HT1080 (cell line): ENCODE measurements at places on chromosomes 2 and 18.

DNA sequence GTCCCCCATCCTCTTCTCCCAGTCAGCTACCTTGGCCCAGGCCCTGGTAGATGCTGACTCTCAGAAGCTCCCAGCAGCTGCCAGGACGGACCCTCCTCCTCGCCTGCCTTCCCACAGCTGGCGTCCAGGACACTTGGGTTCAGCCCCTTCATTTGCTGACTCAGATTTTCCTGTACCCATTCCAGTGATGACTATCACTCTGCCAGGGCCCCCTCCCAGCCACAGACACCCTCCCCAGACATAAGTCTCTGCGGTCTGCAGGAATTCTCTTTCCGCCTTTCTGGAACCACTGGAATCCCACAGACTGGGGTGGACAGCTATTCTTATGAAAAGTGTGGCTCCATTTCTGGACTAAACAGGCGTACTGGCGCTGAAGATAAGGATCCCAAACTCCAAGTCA is 260.3 kb upstream of the EPAS1 start:
- DNase-seq, result peak; percentile 87

DNA sequence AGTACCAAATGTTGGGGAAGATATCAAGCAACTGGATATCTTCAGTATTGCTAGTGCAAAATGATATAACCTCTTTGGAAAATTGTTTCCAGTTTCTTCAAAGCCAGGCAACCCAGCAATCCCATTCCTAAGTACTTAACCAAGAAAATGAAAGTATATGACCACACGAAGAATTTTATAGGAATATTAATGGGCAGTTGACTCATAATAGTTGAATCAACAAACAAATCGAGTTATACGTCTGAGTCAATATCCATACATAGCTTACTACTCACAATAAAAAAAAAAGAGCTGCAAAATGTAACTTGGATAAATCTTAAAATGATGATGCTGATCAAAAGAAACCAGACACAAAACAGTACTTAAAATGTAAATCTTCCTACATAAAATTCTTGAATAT is 810.4 kb downstream of the METTL4 start:
- peak; percentile 27 for DNase-seq

DNA sequence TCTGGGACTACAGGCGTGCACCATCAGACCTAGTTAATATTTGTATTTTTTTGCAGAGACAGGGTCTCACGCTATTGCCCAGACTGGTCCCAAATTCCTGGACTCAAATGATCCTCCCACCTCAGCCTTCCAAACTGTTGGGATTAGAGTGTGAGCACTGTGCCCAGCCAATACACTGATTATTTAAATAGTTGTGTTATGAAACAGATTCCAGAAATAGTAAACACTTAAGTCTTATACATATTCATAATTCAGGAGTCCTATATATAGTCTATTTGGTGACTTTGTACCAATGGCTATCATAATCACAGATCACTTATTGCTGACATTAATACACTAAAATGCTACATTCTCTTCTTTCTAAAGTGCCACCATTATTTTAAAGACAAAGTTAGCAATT is 12.8 kb downstream of the NFU1 start:
- no peak for DNase-seq

GRCh38 chr2:176876493-176877103 is 336.0 kb upstream of the HNRNPA3 start:
- no peak for DNase-seq

DNA sequence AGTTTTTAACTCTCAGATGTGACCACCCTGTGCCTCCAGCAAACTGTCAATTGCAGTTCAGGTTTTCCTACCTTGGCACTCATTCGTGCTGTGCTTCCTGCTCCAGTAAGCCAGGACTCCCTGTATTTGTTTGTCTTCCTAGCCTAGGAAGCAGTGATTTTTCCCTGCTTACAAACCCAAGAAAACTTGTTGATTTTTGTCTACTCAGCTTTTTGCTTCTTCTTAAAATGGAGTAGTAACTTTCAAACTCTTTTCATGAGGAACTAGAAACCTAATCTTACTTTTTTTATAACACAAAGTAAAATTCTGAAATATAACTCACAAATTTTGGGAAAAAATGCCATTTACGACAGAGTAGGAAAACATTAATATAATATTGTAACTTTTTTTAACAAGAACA is 150.6 kb upstream of the TMEFF2 start:
- no peak for DNase-seq

- DNase-seq, result peak; percentile 63
Measured at GRCh38 chr2:145598434-145598833, 1078.5 kb upstream of the ZEB2 start.

- DNase-seq, result peak; percentile 46
Measured at GRCh38 chr2:192029089-192029488, 165.6 kb downstream of the TMEFF2 start.

- no peak for DNase-seq
Measured at GRCh38 chr2:190882411-190882766, 1.8 kb downstream of the GLS start.

GRCh38 chr2:114294741-114295140 is 147.7 kb upstream of the DPP10 start:
- no peak for DNase-seq

- no peak for DNase-seq
Measured at GRCh38 chr18:13565228-13565627, 161.1 kb downstream of the FAM210A start.

DNA sequence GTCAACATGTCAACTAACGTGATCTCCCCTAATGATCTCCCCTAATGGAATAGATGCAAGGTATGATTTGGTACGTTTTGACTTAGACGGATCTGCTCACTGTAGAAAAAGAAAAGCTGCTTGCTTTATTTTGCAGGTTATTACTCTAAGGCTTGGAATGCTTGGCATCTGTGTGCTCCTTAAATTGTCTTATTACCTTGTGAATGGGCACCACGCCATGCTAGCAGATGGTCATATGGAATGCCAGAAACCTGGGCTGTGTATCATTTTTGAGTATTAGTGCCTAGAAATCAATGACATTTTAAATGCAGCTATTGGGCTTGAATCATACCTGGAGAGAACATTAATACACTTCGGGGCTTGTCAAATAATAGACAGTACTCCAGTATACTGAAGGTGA is 16.5 kb upstream of the FIGN start:
- no peak for DNase-seq

GRCh38 chr18:59961070-59961469 is 61.3 kb downstream of the PMAIP1 start:
- DNase-seq, result no peak

- DNase-seq, result no peak
Measured at GRCh38 chr2:200679127-200679526, 93.3 kb downstream of the AOX1 start.

- no peak for DNase-seq
Measured at GRCh38 chr2:241842067-241842415, 16.7 kb downstream of the PDCD1 start.

- DNase-seq, result no peak
Measured at GRCh38 chr2:179488563-179488962, 223.9 kb upstream of the SESTD1 start.

DNA sequence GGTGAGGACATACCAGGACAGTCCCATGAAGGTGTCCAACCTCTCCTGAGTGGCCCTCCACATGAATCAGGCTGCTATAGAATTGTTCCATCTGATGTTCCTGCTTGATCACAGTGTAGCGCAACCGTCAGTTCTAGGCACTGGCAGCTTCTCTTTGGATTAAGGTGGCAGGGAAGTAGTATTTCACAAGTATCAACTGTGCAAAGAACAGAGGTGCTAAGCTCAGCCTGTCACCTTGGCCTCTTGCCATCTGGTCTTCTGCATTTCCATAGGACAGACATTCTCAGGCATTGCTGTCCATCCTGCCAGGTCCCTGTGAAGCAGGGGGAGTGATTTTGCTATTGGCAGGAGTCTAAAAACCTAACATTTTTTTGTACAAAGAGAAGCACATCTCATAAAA is 182.2 kb upstream of the EPAS1 start:
- DNase-seq, result no peak

DNA sequence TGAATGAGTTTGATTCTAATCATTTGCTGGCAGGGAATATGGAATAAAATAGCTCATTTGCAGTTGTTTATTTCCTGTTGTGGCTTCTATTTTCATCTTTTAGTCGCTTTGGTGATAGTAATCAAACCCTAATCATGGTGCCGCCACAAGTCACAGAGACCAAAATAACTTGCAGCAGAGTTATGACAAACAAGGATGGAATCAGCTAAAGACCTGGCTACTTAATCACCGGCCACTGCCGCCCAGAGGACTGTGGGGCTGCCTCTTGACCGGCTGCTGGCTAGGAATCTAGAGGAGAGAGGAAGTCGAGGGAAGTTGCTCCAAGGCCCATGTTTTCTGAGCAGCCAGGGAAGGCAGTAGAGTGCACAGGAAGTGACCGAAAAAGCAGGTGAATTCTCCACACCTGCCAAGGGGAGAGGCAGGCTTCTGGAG is 5.1 kb upstream of the SMAD7 start:
- peak; percentile 79 for DNase-seq

DNA sequence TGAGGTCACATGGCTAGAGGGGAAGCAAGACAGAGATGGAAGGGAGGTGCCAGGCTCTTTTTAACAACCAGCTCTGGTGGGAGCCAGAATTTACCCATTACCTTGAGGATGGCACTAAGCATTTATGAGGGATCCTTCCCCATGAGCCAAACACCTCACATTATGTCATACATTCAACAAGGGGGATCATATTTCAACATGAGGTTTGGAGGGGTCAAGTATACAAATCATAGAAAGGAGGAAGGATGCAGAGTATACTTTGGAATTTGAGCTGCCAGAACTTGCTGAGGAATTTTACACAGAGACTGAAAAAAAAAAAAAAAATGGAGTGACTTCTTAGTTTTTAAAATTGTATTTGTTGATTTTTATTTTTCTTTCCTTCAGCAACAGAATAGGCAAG is 891.4 kb downstream of the CCDC85A start:
- peak; percentile 34 for DNase-seq

DNA sequence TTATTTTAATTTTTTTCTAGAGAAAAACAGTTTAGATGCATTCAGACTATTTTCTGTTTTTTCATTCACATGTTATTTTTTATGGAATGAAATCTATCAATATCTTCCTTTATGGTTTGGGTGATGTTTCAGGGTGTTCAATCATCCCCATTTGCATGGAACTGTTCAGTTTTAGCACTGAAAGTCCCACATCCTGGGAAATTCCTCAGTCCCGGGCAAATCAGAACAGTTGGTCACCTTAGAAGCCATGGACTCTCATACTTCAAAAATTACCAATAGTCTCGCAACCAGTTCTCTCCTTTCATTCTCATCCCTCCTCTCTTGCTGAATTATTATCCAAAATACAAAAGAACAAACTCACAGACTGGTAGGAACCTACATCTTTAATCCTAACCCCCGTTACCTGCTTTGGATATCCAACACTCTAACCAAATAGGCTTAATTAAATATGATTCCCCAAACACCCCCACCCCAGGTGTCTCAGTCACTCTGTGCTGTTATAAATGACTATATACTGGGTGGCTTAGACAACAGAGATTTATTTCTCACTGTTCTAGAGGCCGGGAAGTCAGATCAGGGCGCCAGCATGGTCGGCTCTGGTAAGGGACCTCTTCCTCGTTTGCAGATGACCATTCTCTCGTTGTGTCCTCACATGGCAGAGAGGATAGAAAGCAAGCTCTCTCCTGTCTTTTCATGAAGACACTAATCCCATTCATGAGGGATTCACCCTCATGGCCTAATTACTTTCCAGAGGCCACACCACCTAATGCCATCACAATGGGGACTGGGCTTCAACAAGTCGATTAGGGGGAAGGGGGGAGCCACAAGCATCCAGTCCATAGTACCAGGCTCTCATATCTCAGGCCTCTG is 57.7 kb upstream of the SLC1A4 start:
- no peak for DNase-seq

DNA sequence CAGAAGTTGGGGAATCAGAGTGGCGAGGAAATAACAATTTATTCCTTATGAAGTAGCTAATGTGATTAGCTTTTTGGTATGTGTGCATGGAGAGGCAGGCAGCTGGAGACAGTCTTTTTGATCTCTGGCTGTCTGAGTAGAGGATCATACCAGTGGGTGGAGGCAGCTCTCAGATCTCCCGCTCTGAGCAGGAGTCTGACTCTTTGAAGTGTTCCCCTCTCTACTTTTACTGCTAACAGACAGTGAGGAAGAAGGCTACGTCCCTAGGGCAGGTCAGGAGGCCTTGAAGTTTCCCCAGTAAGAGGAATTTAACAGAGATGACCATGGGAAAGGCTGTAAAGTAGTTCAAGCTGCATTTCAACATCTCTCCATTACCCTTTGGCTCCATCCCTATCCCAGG is 111.9 kb upstream of the REG3A start:
- DNase-seq, result no peak

GRCh38 chr2:27007416-27008374 is 25.1 kb upstream of the TMEM214 start:
- no peak for DNase-seq

GRCh38 chr2:180571559-180571958 is 408.8 kb upstream of the UBE2E3 start:
- DNase-seq, result no peak

DNA sequence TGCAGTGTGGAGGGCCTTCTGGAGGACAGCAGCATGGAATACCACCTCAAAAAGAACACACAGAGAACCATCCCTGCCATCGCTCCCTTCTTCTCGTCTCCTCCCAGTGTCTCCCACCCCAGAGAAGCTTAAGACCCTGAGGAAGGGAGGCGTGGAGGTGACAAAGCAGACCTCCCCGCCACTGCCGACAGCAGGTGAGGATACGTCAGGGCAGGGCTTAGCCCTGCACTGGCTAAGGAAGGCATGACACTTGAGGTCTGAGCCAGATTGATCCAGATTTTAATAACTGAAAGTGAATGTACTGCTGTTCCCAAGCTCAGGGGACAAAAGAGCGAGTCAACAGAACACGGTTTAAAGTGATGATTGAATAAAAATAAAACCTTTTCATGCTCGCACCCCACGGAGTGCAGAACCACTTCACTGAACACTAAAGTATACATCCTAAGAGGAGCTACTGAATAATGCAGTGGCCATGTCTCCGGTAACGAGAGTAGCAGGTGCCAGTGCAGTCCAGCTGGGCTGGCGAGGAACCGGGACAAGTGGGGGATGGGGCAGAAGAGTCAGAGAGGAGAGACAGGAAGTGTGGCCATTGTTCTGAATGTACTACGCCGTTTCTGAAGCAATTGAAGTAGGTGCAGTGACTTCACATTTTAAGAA is 391.0 kb downstream of the CDH2 start:
- no peak for DNase-seq

GRCh38 chr2:233832414-233832813 is 21.9 kb downstream of the HJURP start:
- no peak for DNase-seq

- no peak for DNase-seq
Measured at GRCh38 chr2:116724550-116724949, 1089.9 kb upstream of the DDX18 start.

GRCh38 chr2:30346471-30347169 is 100.4 kb upstream of the LCLAT1 start:
- DNase-seq, result no peak

- DNase-seq, result no peak
Measured at GRCh38 chr18:75109319-75109691, 99.6 kb downstream of the PTGR3 start.
